NCI-H2171 (cell line): ENCODE measurements at places on chromosomes 11 and 22.
A peak's percentile ranks its signal among the peaks of the same experiment; 100 is the strongest.

GRCh38 chr22:30474683-30475424 is 3.0 kb upstream of the SEC14L3 start:
- peak; percentile 44 for DNase-seq

DNA sequence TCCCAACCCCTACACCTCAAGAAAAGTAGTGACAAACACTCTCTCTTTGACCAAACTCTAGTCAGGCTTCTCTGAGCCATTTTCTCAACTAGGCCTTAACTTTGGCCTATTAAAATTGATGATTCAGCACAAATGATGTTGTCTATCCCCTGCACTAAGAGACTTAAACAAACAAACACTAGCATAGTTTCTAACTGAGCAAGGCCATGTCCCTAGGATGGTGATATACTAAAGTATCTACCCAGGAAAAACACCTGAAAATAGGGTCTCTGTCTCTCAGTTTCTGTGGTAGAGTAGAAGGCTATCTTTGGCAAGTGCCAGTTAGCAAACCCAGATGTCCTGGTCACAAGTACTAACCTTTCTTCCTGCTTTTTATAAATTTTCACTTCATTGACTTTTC is 219.7 kb upstream of the ANO3 start:
- DNase-seq = no peak

- no peak for DNase-seq
Observed at GRCh38 chr22:17540481-17540880, 22.8 kb upstream of the SLC25A18 start.

DNA sequence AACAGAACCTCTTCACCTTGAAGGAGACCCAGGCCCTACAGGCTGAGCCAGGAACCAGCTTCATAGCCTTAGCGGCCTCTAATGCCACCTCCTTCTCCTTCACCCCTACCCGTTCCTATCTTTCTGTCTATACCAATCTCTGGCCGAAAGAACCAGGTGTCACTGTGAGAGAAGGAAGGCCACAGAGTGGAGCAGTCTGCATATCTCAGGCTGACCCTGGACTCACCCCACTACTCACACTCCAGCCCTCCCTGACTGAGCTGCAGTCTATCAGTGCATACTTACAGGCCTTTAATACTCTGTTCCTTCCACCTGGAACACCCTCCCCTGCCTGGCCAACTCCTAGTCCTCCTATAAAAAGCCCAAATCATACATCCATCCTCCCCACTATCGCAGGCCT is 32.7 kb downstream of the ARAP1 start:
- no peak for DNase-seq

GRCh38 chr22:24005201-24005600 is at the start of gene GSTT4:
Gene GSTT4 (minus strand): TSS chr22:24005453. CDS start chr22:24005356, 97 bp downstream.
- DNase-seq = no peak

DNA sequence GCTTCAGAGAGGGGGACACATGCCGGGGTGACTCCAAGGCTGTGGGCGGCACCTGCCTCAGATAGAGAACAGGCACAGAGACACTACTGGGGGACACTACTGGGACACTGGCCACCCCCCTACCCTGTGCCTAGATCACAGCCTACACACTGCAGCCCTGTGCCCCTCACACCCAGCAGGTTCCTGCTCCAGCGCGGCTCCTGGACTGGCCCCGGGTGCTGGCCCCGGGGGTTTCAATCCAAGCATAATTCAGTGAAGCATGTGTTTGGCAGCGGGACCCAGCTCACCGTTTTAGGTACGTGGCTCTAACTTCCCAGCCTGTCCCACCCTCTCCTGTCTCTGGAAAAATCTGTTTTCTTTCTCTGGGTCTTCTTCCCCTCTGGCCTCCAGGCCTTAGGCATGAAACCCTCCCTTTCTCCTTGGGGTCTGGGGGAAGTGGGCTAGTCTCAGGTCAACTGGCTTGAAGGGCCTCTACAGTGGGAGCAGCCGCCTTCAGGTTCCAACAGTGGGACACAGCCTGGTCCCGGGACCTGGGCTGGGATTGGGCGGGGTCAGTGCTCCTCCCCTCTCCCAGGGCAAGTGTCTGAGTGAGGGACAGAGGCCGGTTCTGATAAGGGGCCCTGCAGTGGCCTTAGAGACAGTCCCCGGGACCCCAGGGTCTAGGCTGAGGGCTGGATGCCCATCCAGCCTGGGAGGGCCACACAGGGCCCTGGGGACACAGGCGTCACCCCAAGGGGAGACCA is 98.8 kb downstream of the CRYBB2 start:
- no peak for DNase-seq

- DNase-seq = no peak
Observed at GRCh38 chr11:61460986-61461385, 31.1 kb downstream of the SDHAF2 start.

GRCh38 chr11:129605815-129606214 is 209.8 kb upstream of the TMEM45B start:
- no peak for DNase-seq

- no peak for DNase-seq
Observed at GRCh38 chr11:125663910-125664309, 16.7 kb downstream of the ACRV1 start.

DNA sequence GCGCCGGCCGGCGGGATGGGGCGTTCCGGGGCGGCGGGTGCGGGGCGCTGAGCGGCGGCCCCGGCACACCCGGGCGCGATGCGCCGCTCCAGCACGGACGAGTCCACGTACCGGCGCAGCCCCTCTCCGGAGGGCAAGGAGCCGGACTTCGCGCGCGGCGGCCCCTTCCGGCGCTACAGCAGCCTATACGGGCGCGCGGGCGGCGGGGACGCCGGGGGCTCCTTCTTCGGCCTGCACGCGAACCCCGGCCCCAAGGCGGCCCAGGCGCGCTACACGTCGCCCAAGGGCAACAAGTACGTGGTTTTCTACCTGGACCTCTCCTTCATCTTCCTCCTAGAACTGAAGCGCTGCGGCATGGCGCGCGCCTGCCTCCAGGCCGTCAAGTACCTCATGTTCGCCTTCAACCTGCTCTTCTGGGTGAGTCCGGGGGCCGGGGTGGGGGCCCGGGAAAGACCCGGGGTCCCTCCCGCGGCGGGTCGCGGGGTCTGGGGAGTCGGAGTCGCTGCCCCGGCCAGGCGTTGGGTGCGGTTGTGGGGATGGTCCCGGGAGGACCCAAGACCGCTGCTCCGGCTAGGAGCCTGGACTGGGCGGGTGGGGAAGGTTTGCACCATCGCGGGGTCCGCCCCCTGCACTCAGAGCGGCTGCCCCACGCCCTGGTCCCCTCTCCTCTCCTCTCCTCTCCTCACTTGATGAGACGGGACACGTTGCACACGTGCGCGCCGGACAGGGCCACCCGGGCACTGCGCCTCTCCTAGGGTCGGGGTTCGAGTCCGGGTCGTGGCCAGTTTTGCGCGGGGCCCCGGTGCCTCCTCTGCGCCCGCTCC is 7.5 kb downstream of the TSPAN4 start:
- DNase-seq = no peak

DNA sequence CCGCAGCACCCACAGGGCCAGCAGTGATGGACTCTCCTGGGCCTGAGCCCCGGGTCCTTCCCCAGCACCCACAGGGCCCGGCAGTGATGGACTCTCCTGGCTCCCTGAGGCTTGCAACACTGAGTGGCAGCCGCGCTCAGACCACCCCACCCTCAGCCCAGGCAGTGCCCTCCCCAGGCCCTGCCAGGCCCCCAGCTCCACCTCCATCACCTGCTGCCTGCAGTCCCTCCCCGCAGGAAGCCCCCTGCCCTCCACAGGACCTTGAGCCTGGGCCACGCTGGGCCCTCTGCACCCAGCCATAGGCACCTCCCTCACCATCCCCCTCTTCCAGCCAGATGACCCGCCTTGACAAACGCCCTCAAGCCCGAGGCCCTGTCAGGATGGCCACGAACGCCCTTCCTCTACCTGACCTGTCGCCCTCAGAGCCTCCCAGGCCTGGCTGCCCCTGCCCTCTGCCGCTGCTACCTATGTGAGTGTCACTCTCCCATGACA is 11.4 kb downstream of the ALG12 start:
- no peak for DNase-seq

GRCh38 chr11:112874980-112875379 is 86.2 kb upstream of the NCAM1 start:
- DNase-seq = no peak

DNA sequence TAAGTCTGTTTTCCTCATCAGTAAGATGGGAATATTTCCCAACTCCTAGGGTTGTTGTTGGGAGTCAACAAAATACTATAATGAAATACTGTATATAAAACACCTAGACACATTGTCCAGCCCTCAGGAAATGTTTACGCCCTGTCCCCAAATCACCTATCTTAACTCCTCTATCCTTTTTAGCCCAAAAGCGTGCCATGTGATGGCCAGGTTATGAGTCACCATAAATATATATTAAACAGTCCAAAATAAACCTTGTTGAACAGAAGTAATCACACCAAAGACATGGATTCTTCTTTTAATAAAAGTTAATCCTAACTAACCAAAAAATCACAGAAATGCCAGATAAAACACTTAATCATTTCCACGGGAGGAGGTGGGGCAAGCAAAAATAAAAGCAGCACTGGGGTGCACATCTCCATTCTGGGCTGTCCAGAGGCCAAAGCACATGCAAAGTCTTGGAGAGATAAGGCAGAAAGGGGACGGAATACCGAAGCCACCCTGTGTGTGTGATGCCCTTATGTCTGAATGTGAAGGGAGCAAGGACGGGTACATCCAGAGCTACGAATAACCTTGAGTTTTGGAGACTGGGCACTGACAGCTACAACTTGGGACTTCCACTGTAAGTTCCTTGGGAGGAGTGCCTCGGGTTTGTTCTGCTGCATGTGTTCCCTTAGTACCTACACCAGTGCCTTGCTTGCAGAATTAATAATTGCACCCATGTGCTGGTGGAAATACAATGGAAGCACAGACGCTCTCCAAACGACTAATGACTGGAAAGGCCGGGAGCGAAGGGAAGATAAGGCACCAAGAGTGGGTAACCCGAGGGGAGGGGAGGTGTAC is 1.1 kb downstream of the OSBP start:
- DNase-seq = no peak
